Tibial artery (tissue), 4 donors: ENCODE measurements at places on chromosomes 2 and 18.
A peak's percentile ranks its signal among the peaks of the same experiment; 100 is the strongest.

- H3K4me3 ChIP-seq, result no peak overlapping the region
- H3K27ac ChIP-seq, result peak overlapping the region; percentile 69
- H3K4me1 ChIP-seq, result peaks cover 51% of the 10 kb centered on the region
- H3K36me3 ChIP-seq, result no peaks in the 10 kb centered on the region
- peak; percentile 66 for DNase-seq
- H3K27me3 ChIP-seq, result no peaks in the 10 kb centered on the region
Measured at GRCh38 chr2:71850306-71850801, 297.3 kb downstream of the CYP26B1 start.

DNA sequence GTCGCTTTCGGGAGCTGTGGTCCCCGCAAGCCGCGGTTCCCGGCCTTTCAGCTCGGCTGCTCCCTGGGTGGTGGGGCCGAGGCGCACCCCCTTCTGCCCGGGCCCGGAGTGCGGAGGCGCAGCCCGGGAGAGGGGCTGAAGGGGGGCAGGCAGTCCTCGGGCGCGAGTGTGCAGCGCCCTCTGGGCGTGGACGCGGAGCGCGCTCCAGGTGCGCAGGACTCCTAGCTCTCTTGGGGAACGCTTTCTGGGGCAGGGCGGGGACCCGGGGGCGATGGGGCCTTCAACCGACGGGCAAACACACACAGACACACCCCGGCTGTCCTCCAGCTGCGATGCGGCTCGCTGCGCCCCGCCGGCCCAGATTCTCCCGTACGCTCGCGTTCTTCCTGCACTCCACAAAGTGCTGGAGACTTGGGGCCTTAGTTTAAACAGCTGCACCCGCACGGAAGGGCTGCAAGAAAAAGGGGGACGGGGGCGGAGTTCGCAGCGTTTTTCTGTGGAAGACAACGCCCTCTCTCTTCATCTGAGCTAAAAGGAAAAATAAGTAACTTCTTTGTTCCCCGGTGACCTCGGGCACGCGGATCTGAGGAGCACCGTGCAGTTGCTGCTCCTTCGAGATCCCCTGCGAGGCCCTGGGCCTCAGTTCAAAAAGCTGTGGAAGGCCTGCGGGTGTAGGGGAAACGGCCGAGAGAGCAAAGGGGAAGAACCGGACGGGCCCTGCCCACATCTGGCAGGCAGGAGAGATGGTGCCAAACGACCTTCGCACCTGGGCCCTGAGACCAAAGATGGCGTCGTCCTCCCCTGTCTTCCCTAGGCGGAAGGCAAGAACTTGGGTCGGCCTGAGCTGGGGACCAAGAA lies 593 bp upstream of the SDC1 start:
- H3K4me1 ChIP-seq, result peaks cover 23% of the 10 kb centered on the region
- H3K36me3 ChIP-seq, result no peaks in the 10 kb centered on the region
- H3K27ac ChIP-seq, result no peak overlapping the region
- DNase-seq, result peak; percentile 54
- H3K4me3 ChIP-seq, result peak overlapping the region; percentile 50

- H3K4me1 ChIP-seq, result no peaks in the 10 kb centered on the region
- no peaks in the 10 kb centered on the region for H3K36me3 ChIP-seq
- H3K27ac ChIP-seq, result no peak overlapping the region
- H3K27me3 ChIP-seq, result no peaks in the 10 kb centered on the region
Measured at GRCh38 chr2:161873707-161874106, 200.3 kb downstream of the DPP4 start.

DNA sequence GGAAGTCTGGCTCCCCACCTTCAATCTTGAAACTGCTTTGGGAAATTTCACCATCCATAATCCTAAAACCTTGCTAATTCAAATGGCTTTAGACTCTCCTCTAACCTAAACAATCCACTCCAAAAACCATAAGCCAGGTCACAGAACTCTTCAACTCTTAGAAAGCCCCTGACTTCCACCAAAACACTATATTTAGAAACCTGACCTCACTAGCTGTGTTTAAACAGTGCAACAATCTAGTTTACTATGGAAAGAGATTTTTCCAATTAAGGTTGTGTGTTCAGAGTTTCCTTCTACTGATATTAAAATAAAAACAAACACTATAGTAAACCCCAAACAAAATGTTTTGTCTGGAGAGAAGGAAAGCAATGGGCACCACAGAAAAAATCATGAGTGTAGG lies 308.1 kb downstream of the OSR1 start:
- no peak overlapping the region for H3K4me3 ChIP-seq
- H3K36me3 ChIP-seq, result no peaks in the 10 kb centered on the region
- no peak overlapping the region for H3K27ac ChIP-seq
- H3K27me3 ChIP-seq, result no peaks in the 10 kb centered on the region
